ENCODE measurements at places on chromosomes 11 and 22.

- DNase-seq, result peak; percentile 91
Observed at GRCh38 chr11:60951904-60952741, at the start of gene SLC15A3. Gene SLC15A3 (minus strand): TSS chr11:60952176. CDS start chr11:60951551, 625 bp downstream.

- DNase-seq, result no peak
Observed at GRCh38 chr11:2996976-2997375, 4.8 kb upstream of the NAP1L4 start.

GRCh38 chr11:5336331-5336730 is 7.0 kb downstream of the OR51B5 start:
- no peak for DNase-seq

GRCh38 chr22:19011075-19011474 is 75.0 kb upstream of the PRODH start:
- no peak for DNase-seq

- DNase-seq, result no peak
Observed at GRCh38 chr22:20423008-20423905, 14.4 kb downstream of the SCARF2 start.

GRCh38 chr11:131476266-131476665 is 105.9 kb downstream of the NTM start:
- no peak for DNase-seq

- DNase-seq, result no peak
Observed at GRCh38 chr22:44276706-44277356, 35.9 kb downstream of the SHISAL1 start.

GRCh38 chr11:126892756-126893155 is 107.8 kb downstream of the KIRREL3 start:
- DNase-seq, result no peak

DNA sequence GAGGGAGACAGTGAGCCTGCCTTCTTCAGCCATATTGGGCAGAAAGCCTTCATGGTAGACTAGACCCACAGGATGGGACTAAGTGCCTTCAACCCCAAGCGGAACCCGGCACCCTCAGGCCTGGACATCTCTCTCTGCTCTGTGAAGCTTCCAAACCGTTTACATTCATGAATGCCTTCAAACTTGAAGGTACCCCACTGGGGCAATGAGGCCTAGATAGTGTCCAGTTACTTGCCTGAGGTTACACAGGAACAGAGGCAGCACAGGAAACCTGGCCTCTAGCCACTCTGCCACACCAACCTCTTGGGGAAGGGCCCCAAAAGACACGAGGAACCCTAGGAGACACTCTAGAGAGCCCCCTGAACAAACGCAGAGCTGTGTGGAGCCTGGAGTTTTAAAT is 14.5 kb upstream of the CYP2R1 start:
- DNase-seq, result peak; percentile 16
